ENCODE measurements at places on chromosomes 7 and 10.

DNA sequence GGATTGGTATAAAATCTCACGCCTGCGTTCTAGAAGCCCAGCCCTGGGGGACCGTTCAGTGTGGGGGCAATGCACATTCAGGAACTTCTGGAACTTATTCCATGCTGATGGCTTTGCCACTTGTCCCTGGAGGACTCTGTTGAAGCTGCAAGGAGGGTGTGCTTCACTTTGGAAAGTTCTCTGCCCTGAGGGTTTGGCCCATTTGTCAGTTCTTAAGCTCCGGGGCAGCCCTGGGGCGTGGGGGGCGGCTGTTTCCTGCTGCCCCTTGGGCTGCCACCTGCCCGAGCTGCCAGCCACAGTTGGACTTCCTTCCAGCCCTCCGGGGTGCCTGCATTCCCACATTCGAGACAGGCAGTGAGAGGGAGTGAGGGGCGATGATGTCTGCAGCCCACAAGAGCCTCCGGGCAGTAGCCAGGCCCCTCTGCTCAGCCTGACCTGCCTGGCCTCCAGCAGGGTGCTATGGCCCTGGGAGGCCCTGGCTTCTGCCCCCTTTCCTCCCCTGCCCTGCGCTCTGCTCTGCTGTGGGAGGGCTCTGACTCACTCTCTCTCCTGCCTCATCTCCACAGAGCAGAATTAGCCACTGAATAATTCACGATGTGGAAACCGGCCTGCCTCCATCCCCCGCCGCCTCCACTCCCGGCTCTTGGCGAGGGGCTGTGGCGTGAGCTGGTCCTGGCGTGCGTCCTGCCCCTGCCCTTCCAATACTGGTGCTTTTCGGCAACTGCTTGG is 1.9 kb downstream of the TTYH3 start:
- DNase-seq, result no peak

DNA sequence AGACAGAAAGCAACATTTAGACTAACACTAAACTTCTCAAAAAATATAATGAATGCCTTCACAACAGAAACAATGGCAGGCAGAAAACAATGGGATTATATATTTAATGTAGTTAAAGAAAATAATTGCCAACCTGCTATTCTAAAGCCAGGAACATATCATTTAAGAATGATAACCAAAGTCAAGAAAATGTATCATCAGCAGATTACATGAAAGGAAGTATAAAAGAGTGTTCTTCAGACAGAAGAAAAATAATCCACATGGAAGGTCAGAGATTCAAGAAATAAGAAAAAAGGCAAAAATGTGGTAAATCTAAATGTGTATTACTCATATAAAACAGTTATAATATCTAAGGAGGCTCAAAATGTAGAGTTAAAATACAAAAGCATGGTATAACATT is 98.1 kb downstream of the CYP26A1 start:
- no peak for DNase-seq

GRCh38 chr10:43619368-43619767 is 13.1 kb downstream of the ZNF485 start:
- DNase-seq, result no peak

- no peak for DNase-seq
Measured at GRCh38 chr10:24009115-24009514, 199.8 kb upstream of the KIAA1217 start.

DNA sequence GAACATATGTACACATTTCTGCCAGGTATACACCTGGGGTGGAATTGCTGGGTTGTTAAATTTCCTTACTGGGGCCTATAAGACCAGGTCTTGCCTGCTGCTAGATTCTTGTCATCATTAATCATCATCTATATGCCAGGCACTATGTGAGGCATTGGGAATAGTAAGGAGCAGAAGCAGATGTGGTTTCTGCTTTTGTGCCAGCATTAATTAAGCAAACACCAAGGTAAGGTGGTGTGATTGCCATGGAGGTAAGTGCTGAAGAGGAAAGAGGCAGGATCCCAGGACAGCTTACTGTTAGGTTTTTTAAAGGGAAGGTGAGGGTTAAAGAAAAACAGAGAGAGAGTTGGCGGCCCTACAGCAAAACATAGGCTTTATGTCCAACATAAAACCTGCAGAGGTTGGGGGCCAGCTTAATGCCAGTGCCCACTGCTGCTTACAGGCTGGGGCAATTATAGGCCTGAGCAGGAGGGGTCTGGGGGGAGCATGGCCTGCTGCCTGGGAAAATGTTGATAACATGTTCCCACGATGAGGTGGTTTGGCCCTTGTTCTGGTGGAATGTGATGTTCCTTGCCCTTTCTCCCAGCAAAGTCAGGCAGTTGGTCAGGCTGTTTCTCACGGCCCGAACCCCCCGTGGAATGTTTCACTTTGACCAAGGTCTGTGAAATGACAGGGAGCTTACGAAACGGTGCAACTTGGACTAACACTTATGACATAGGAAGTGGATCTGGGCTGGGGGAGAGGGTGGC is 93.9 kb downstream of the RBM20 start:
- DNase-seq, result no peak

DNA sequence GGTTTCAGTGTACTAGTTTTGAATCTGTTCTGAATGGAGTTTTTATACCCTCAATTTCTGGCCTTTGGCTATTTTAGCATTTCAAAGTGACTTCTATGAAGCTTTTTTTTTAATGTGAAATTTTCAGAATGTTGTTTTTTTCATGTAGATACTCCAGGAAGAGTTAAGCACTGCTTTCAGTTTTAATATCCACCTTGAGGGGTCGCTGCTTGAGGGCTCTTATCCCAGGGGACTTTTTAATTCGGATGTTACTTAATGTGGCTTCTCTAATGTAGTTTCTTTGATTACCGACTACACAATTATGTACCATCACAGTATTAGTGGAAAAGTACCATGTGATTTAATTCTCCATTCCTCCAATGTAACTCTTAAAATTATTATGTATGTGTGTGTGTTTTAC is 5.2 kb downstream of the IFIT5 start:
- no peak for DNase-seq

DNA sequence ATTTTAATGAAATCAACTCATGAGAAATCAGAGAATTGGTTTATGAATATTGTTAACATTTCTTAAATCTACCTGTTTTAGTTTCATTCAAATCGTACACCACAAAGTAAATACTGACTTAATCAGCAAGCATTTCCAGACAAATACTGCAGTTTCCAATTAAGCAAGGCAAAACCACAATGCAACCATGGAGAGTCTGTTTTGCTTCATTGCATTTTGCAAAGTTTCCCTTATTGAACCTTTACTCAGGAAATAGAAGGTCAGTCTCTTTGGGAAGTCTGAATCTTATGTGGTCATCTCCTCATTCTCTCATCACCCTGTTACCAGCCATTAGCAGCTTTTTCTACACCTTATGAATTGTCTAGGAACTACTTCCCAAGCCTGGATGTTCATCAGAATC is 400.5 kb downstream of the IPMK start:
- no peak for DNase-seq

- DNase-seq, result no peak
Measured at GRCh38 chr10:62583876-62584615, 209.9 kb downstream of the ZNF365 start.

DNA sequence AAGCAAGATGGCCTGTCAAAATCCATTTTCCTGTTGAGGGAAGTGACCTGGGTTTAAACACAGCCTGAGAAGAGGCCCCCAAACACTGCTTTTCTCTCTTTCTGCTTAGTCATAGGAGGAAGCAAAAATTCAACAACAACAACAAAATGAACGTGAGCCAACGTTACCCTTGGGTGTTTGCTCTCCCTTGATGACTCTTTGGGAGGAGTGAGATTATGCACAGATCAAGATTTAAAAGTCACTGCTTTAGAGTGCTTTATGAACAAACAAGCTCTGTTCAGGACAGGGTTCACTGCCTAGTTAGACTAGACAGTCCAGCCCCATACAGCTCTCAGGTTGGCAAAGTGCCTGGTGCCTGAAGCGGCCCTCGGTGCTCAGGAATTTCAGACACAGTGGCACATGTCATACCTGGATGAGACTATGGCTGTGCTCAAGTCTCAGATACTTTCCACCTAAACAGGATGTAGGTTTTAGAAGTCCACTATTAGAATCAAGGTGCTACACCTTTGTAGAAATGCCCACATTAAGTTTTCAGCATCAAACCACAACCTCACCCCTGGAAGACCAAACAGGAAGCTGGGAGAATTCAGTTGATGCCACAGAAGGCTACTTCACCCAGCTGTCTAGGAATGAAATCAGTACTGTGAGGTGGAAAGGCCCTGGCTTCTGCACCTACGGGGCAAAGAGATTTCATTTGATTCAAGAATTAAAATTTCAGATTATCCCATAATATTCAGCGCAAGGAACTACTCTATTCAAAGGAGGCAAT is 38.7 kb downstream of the DENND11 start:
- no peak for DNase-seq

- no peak for DNase-seq
Measured at GRCh38 chr10:86105181-86105580, 261.4 kb downstream of the GRID1 start.

DNA sequence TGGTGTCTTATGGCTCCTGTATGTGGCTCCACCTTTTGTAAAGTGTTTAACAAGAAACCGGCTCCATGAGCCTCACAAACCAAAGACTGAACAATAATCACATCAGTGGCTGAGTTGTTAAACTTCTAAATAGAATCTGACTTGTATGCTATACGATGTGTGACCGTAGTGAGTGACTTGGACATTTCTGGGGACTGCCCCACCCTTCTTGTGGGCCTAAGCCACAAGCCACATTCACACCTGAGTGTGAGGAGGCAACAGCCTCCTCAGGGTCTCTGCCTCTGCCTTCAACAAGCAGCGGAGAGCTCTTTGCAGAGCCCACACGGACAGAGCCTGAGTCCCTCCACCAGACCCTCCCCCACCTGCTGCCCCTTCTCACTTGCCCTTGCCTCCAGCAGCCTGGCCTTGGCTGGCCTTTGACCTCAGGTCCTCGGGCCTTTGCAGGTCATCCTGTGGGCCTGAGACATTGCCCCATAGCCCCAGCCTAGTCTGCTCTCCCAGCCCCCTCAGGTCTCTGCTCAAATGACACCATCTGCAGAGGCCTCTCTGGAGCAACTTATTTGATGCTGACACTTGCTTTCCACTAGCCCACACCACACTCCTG is 156.8 kb upstream of the TNS3 start:
- no peak for DNase-seq

DNA sequence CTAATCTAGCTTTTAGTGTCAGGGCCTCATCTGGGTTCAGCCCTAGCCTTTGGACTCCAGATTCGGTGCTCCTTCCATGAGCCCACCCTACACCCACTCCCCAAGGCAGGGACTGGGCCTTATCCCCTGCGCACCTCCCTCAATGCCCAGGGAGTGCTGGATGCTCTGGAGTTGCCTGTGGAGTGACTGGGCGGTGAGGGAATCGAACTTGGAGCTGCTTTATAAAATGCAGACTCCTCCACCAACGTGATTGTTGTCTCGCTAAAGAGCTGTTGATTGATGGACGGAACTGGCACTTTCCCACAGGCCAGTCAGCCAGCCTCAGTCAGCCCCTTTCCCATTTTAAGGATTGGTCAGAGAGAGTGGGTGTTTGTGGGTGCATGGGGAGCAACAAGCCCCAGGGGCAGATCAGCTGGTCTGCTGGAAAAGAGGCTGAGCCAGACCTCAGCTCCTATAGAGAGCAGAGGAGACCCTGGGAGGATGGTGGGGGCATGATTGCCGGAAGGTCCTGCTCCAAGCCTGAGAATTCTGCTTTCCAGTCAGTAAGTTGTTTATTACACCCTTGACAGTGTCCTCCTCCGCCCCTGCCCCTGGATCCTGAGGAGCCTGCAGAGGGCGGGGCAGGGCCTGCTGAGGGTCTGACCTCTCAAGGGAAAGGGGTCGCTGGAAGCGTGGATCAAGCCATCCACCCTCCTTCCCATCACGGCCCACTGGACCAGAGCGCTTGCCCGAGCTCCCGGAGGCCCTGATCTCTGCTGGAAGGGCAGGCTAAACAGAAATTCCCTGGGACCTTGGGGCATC is 16.7 kb downstream of the UNC5B start:
- DNase-seq, result no peak

GRCh38 chr10:108753326-108753725 is 1170.0 kb downstream of the XPNPEP1 start:
- no peak for DNase-seq

- DNase-seq, result no peak
Measured at GRCh38 chr7:44994877-44995554, 5.0 kb upstream of the CCM2 start.

GRCh38 chr7:55590517-55591281 is 18.4 kb upstream of the VOPP1 start:
- no peak for DNase-seq

DNA sequence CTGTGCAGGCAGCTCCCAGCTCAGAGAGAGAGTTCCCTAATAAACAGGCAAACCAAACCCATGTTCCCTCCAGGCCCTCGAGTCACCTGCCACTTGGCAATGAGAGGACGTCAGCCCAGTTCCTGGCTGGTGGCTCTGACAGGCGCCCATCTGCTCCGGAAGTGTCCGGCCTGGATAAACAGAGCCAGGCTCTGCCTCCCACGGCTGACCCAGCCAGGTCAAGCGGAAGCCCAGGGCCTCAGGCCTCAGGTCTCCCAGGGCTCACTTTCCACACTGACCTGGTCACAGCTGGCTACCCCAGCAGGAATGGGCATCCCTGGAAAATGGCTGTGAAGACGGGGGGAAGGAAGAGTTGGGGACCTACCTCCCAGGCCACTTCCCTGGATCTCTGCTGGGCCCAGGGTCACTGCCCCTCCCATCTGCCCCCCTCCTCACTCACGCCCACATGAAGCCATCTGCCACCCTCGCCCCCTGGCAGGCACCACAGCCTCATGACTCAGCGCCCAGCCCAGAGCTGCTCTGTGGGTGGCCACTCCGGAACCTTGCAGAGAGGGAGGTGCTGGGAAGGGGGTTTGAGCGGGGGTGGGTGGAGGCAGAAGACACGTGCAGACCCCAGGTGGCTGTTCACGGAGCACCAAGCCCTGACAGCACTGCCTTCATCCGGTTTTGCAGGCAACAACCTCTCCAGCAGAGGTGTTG is 37.4 kb upstream of the DUSP5 start:
- DNase-seq, result no peak

DNA sequence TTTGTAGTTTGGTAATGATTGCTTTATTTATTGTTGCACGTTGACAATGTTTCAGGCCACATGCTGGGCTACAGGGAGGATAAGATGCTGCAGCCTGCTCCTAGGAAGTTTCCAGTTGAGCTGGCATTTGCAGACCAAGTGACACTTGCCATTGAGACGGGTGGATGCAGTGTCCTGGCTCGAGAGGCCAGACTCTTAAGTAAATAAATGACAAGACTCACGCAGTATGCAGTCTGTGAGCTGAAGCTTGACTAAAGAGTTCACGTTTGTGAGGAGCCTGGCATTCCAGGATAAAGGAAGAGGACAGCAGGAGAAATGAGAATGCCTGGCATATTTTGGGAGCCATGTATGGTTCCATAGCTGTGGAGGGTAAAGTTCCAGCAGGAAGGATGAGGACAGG is 105.8 kb downstream of the BAMBI start:
- no peak for DNase-seq

GRCh38 chr7:140212100-140212881 is 35.5 kb upstream of the KDM7A start:
- DNase-seq, result no peak

GRCh38 chr7:141701489-141702046 is 398 bp downstream of the DENND11 start:
- DNase-seq, result no peak

DNA sequence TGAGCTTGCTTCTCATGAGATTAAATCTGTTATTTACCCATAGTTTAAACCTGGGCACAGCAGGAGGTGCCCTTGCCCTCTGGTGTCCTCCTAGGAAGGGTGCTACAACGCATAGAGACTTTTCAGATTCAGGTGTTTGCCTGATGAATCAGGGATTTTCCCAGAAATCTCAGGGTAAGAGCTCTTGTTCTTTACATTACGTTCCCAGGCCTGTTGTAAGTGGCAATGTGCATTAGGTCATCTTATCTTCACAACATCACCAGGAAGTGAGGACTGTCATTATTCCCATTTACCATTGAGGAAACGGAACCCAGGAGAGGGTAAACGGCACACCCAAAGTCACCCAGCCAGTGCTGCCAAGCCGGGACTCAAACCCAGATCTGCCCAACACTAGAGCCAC is 73.0 kb downstream of the NHLRC2 start:
- no peak for DNase-seq
